Skin of body (tissue), 3 donors: ENCODE measurements at places on chromosomes 5 and 9.

- DNase-seq, result no peak
Observed at GRCh38 chr5:157549283-157549629, 26.3 kb downstream of the ADAM19 start.

DNA sequence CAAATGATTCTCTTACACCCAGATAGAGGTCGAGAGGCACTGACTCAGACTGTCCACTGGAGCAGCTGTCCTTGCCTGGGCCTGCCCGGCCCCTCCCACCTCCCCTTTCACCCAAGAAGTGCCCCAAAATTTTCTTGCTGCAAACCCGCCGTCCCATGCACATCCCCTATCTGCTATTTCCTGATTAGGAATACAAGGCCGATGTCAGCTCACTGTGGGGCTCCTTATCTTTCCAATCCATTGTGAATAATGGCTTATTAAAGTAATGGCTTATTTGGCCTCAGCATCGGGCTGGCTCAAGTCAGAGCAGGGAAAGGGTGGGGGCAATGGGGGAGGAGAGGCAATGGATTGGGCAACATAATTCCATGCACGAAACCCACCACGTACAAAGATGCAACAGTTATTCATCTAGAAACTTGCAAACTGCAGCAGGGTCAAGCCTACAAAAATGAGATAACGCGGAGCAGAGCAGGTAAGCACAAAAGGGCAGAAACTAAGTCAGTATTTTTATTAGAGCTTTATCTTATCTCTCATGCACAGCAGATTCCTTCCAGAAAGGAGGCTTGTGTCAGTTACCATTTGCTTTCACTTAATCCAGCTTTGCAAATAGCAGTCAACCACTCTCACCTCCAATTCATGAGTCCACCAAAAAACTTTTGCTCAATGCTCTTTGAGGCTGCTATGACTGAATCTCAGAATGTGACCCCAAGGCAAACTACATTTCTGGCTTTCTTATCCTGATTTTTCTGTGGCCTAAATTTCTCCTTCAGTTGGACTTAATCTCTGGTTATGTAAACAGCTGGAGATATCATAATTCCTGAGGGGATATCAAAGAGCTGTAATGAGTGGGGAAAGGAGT is 138.2 kb upstream of the OSMR start:
- DNase-seq, result no peak

GRCh38 chr5:78594610-78595457 is 53.7 kb downstream of the LHFPL2 start:
- DNase-seq, result peak; percentile 88

DNA sequence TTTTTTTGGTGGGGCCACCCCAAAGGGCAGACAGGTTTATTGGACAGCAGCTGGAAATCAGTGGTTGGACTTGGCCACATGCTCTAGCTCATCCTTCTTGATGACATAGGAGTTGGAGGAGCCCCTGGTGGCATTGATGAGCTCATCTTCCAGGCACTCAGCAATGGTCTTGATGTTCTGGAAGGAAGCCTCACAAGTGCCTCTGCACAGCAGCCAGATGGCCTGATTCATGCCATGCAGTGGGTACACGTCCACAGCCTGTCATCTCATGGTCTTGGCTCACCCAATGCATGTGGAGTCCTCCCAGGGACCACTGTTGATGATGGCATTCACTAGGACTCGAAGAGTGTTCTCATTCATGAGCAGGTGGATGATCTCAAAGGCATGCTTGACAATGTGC is 11.3 kb upstream of the RCL1 start:
- no peak for DNase-seq

GRCh38 chr5:56094579-56095361 is 100.0 kb upstream of the IL6ST start:
- no peak for DNase-seq

DNA sequence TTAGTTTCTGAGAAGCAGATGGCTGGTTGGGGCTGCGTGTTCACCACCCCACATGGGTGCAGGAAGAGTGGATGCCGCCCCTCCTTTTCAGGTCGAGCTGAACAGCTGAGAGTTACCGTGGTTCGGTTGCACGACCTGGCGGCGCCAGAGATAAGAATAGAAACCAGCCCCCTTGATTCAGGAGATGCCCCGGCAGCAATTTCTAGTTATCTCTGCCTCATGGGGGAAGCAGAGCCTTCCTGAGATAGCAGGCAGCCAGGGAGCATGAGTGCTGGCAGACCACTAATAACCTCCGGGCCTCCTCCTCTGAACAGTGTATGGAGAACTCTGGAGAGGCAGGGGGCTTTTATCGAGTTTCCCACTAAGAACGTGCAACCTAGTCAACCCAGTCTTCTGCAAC is 177.8 kb downstream of the NSG2 start:
- no peak for DNase-seq

GRCh38 chr9:97561501-97561900 is 60.0 kb downstream of the TMOD1 start:
- DNase-seq, result no peak

DNA sequence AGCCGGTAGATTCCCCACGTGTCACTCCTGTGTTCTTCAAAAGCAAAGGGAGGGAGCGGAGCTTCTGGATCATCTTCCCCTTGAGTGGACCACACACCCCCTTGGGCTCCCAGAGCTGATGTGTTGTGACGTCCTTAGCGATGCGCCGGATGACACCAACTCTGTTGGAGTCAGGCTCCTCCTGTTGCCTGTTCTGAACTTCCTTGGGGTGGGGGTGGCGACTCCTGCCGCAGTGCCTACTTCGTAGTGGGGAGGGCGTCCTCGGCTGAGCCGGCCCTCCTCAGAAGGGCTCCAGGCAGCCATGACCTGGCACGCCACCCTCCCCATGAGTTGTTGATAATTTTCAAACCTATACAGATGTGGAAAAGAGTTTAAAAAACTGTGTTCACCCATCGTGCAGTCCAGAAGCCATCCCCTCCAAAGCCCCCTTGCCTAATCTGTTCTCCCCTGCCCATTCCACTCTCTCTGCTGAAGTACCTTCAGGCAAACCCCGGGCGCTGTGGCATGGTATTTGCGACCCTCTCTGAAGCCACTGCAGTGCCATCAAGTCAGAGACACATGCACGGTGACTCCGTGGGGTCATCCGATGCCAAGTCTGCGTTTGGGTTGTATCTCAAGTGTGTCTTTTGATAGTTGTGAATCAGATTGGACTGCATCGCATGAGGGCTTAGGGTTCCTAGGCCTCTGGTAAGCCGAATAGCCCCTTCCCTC is 16.7 kb downstream of the EXOC3 start:
- DNase-seq, result no peak

DNA sequence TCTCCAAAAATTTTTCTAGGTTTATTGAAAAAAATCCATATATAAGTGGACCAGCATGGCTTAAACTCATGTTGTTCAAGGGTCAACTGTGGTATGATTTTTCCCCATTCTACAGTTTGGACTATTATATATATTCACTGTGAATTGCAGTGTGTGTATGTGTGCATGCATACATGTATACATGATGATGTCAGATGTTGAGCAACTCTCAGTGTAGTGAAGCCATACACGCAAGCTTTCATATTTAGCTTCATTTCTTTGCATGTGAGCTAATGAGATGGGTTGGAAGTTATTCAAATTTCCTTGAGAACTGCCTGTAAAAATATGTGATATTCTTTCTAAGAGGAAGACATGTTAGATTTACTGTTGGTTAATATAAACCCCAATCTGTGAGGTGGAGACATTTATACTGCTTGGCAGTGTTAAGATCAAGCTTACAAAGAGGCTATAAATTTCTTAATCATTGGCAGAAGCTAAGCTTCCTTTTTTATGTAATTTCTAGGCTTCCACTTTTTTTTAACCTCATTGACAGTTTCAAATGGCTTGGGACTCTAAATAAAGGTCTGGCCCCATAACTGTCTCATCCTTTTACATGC is 134.8 kb downstream of the GABRG2 start:
- peak; percentile 74 for DNase-seq

GRCh38 chr5:32526810-32527209 is 58.5 kb upstream of the SUB1 start:
- DNase-seq, result no peak

GRCh38 chr5:152288917-152289595 is 116.0 kb downstream of the NMUR2 start:
- DNase-seq, result no peak

DNA sequence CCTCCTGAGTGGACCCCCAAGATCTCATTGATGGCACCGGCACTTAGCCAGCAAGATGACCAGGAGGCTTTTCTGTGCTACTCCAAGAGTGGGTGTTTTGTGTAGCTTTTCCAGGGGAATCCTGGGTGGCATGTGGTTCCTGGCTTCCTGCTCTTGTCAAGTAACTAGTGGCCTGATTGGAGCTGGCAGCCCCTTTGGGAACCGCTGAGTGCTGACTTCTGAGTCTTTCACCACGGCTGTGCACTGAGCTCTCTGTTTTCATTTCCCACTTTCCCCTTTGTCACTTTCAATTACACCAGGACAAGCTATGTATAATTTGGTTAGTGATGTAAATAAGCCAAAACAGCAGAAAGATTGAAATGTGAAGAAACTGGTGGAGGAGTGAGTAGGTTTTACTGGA is 255.4 kb downstream of the GOLPH3 start:
- no peak for DNase-seq

DNA sequence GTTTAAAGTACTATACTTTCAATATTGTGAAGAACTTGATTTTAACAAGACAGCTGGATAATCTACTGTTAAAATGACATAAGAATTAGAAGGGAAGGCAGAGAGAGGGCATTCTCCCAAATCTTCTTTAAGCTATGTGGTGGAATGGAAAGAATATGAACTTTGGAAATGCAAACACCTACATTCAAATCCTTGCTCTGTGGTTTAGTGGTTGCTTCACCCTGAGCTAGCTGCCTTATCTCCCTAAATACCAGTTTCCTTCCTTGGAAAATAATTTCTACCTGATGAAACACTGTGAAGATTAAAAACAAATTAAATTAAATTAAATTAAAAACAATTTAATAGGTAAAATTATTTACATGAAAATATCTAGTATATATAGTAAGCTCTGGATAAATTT is 98.5 kb downstream of the GPR21 start:
- DNase-seq, result no peak

- no peak for DNase-seq
Observed at GRCh38 chr9:116179568-116179967, 26.0 kb downstream of the PAPPA start.

GRCh38 chr5:135706474-135706873 is 127.7 kb upstream of the CXCL14 start:
- DNase-seq, result no peak

- DNase-seq, result no peak
Observed at GRCh38 chr5:124519396-124519795, 227.0 kb downstream of the ZNF608 start.

GRCh38 chr5:54307583-54307982 is 2.8 kb downstream of the ARL15 start:
- DNase-seq, result no peak

GRCh38 chr5:82676661-82677060 is 398.5 kb upstream of the RPS23 start:
- DNase-seq, result no peak

DNA sequence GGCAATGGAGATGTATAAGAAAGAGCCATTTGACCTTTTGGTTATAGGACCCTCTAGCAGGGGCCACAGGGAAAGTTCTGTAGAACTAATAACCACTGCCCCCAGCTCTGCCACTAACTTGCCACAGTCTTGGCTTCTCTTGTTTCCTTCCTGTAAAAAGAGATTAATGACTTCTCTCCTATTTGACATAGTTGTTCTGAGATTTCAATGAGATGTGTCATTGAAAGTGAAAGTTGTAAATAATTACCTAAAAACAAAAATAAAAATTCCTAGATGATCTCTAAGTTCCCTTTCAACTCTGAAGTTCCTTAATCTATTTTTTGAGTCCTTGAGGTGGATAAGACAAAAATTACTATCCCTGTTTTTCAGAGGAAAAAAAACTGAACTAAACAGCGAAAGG is 1.4 kb upstream of the KIF12 start:
- DNase-seq, result no peak

GRCh38 chr9:13568405-13568804 is 288.9 kb upstream of the MPDZ start:
- peak; percentile 37 for DNase-seq

GRCh38 chr9:37679649-37680402 is 29.1 kb downstream of the FRMPD1 start:
- no peak for DNase-seq

DNA sequence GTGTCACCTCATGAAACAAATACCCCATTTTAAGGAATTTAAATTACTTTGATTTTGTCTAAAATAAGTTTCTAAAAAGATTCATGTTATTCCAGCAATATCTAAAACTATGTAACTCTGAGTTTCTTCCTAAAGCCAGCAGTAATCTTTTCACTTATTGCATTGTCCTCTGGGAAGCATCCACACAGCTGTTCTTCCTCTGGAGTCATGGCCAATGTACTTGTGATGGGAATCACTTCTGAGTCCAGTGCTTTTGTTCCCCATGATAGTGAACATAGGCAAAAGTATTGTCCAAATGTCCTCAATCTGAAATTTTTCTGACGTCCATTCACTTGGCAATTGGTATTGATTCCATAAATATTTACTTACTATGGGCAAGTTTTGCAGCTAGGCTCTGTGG is 125.0 kb downstream of the STARD4 start:
- DNase-seq, result no peak
